Regular cardiac myocyte (primary cell): ENCODE measurements at places on chromosomes 11 and 22. TPM values are rescaled to one million over a fixed set of nuclear protein-coding genes. Genes with fewer than 3 reads are reported as not detected.

SLC22A6 gene
- not detected in 2 replicates for total RNA-seq

ACTN3 gene
- total RNA-seq: under 0.01 and 0.28 TPM in 2 replicates

INS gene
- not detected in 2 replicates for total RNA-seq

P2RX6 gene
- total RNA-seq: 2.7 and 9.3 TPM in 2 replicates

JOSD1 gene
- 55.4 and 74.7 TPM in 2 replicates for total RNA-seq

DDB1 gene
- 398 and 580 TPM in 2 replicates for total RNA-seq

SLC25A18 gene
- total RNA-seq: under 0.01 TPM in 1 of 2 replicates, not detected in the other

CENPM gene
- 3.4 and 30.1 TPM in 2 replicates for total RNA-seq
